Activated T-helper 9 cell treated with anti-CD3 and anti-CD28 coated beads, Interleukin-2, amount 50 U/mL, for 16 hours (primary cell): ENCODE measurements at places on chromosomes 4 and X.

DNA sequence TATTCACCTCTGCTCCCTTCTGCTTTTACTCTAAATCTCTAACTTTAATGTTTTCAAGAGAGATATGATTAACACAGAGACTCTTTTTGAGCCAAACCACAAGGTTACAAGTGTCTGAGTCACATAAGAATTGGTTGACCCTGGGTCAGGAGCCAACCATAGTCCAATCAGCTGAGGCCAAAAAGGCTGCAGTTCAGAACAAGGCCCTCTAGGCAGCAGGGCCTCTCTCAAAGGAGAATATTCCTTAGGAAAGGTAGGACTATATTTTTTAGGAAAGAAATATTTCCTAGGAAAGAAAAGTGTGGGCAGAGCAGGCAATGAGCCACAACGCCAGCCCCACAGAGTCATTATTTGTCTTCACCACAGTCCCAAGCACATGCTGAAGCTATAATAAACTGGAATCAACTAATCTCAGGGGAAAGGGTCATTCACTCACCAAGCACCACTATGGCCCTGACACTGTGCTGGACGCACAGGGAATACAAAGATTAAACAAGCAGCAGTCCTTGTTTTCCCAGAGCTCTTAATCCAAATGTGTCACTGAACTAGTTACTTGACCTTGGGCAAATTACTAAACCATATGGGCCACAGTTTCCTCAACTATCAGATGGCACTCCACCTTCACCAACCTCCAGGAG, 2.2 kb downstream of the ATP8A1 start:
- no peak for DNase-seq

GRCh38 chrX:47228550-47229270, 4.1 kb upstream of the USP11 start:
- no peak for DNase-seq

DNA sequence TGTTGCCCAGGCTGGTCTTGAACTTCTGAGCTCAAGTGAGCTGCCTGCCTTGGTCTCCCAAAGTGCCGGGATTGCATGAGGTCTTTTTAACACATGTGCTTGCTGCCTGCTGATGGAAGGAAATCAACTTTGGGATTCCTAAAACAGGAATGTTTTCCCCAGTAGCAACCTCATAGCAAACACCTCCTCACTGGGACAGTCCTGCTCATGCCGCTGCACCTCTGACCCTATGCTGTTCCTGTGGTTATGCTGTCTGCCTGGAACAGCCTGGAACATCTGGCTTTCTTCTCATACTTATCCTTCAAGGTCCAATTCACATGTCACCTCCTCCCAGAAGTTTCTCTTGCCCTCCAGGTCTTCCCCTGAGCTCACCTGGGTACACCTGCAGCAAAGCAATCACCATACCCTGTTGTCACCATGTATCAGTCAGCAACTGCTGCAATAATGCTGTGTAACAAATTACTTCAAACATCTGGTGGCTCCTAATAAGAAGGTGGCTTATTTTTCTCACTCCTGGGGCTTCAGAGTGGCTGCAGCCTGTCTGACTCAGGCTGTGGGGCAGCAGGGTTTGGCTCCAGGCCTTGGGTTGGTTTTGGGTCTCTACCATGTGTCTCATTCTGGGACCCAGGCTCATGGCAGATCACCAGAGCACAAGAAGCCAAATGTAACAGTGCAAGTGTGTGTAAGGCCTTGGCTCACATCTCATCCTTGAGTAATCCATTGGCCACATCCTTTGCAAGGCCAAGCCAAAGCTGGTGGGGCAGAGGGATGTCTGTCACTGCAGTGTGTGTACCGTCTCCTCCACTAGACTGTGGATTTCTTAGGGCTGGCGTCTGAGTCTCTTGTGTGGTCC, 59.4 kb upstream of the SORCS2 start:
- DNase-seq, result no peak

GRCh38 chr4:176775338-176775737, 17.4 kb downstream of the VEGFC start:
- no peak for DNase-seq

- DNase-seq, result no peak
These were observed 380.5 kb downstream of the SH2D1A start for GRCh38 chrX:124726881-124727280.

DNA sequence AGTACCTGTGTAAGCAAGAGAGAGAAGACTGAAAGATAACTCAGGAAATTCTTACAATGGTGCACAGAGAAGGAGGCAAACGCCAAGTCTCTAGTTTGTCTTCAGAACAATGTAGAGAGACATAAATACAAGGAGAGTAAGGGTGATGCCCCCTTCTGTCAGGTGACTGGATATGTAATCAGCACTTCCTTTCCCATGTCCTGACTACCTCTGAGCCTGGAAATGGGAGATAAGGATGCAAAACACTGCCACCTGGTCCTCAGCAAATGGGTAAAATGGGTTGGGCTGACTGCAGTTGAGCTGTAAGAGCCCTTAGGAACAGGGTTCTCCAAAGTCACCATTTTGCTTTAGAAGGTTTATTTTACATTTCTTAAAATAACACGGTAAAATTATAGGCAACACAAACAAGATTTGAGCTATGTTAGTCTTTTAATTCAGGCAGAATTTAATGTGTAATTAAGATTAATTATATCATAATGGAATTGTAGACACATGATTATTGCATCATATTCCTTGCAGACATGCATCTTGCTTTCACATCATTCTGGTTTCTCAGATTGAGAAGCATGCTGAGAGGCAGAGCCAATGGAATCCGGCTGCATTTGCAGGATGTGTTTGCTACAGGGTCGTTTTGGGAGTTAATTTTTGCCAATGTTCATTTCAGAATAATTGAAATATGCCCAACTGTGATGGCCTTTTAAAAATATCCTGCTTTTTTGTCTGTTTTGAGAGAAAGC, 37.2 kb upstream of the ARX start:
- DNase-seq, result no peak

DNA sequence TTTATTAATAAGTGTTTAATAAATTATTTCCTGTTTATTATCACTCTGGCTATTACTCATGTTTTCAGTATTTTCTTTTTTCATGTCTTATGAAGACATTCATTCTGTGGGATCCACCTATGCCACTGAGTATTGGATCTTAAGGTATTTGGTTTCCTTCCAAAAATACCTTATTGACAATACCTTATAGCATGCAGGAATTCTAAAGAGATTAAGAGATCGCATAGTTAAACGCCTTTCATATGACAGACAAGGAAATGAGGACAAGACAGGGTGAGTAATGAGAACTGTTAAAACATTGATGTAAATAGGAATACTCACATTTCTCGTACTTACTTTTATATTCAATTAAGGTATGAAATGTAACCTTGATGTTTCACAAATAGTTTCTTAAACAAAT, 38.2 kb upstream of the TMPRSS11B start:
- no peak for DNase-seq

- no peak for DNase-seq
These were observed 37.9 kb upstream of the TRPC3 start for GRCh38 chr4:121989715-121990114.

GRCh38 chr4:18440527-18441202, 419.1 kb upstream of the LCORL start:
- no peak for DNase-seq

- peak; percentile 94 for DNase-seq
These were observed at the start of gene NEIL3 for GRCh38 chr4:177309522-177310371. Gene NEIL3 (plus strand): TSS chr4:177309874. CDS start chr4:177309954, 80 bp downstream.

DNA sequence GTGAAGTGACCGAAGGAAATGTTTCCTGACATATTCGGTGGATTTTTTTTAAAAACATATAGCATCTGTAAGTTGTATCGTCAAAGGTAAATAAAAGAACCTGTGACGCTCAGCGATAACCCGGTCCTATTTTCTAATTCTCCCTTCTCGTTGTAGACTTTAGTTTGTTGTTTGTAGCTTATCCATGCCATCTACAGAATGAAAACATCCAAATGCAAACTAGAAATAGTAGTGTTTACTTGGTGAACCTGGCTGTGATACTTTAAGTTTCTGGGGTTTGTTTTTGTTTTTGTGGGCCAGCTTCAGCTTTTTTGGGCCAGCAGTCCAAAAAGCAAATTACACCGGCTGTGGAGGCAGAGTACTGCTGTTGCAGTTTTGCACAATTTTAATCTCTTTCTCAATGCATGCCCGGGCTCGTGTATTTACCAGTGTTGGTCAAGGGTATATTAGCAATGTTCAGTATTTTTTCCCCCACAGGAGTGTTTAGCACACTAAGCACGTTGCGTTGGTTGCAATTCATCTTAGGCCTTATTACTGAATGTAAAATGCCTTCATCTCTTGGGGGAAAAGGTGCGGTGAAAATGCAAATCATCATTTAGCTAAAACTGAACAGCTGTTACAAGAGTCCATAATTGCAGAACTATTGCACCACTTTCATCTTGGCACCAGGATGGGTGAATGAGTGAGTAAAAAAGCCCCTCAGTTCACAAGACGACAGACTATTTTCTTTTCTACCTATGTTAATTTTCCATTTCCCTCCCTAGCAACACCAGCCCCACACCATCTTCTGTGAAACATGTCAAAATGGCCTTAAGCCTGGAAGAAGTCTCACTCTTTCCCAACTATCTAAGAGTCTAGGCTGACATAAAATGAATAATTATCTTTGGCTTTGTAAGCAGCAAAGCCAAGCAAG, 1.7 kb upstream of the CNOT6L start:
- no peak for DNase-seq

DNA sequence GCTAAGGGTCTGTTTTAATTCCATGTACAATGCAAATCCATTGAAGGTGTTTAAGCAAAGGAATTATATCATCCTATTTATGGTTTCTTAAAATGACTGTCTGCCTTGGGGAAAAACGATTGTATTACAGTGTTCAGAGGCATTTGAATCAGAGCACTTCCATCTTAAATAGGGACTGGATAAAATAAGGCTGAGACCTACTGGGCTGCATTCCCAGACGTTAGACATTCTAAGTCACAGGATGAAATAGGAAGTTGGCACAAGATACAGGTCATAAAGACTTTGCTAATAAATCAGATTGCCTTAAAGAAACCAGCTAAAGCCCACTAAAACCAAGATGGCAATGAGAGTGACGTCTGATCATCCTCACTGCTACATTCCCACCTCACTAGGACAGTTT, 1167.2 kb upstream of the PABPC4L start:
- DNase-seq, result no peak

DNA sequence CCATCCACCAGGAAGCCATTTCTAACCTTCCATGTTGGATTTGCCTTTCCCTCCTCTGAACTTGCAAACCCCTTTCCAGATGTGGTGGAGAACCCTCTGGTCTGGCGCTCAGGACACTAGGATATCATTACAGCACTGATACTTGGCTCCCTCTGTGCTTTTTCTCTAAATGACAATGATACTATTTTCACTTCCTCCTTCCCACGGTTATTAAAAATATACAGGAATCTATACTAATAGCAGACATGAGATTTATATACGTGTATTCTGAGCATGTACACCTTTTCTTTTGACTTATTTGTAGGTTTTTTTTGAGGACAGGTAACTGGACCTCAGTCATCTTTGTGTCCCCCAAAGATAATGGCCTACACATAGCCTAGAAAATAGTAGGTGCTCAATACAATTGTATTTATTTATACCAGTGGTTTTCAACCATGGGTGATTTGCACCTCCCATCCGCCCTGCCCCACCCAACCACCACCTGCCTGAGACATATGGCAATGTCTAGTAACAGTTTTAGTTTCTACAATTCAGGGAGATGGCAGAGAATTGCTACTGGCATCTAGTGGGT, 60.4 kb upstream of the PLAC8 start:
- no peak for DNase-seq

- DNase-seq, result no peak
These were observed 103.3 kb upstream of the SLC4A4 start for GRCh38 chr4:71235311-71236201.

DNA sequence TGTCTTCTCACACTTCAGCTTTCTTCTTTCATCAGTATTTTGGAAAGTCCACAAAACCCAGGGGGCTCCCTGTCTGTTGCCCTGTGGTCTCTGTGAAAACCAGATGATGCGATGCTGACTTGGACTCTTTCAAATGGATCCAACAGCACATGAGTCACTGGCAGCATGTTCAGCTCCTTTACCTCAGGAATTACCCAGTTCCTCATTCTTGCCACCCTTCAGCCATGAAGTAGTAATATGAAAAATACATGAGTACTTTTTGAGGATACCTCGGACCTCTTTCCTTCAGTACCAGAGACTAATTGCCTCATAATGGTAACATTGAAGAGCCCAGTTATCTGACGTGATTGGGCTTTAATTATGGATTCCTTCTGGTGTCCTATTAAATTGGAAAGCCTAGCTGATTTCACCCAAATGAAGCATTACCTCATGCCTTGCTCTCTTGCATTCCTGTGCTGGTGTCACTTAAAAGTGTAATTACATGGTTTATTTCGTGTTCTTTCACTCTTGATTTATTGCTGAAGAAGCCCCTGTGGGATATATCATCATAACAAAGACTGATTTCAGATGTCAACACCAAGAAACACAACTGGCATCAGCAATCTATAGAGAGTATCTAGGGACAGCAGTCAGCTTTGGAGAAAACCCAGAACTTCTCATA, 63.4 kb downstream of the NFKB1 start:
- no peak for DNase-seq

GRCh38 chr4:1337376-1337831, 9.6 kb upstream of the UVSSA start:
- no peak for DNase-seq

DNA sequence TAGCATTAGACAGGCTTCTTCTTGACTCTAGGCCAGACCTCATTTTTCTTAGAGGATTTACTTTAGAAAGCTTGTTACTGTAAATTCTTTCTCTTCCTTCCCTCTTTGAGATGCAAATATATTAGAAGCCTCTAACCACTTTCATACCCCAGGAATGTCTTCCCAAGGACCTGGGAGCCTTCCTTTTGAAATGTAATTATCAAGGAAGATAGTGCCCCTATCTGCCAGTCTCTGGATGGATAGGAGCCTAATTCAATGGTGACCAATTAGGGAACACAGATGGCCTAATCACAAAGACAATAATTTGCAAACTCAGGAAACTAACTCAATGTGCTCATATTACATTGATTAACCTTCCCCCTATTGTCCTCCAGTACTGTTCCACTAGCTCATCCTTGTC, 145.6 kb upstream of the DCAF8L1 start:
- no peak for DNase-seq

DNA sequence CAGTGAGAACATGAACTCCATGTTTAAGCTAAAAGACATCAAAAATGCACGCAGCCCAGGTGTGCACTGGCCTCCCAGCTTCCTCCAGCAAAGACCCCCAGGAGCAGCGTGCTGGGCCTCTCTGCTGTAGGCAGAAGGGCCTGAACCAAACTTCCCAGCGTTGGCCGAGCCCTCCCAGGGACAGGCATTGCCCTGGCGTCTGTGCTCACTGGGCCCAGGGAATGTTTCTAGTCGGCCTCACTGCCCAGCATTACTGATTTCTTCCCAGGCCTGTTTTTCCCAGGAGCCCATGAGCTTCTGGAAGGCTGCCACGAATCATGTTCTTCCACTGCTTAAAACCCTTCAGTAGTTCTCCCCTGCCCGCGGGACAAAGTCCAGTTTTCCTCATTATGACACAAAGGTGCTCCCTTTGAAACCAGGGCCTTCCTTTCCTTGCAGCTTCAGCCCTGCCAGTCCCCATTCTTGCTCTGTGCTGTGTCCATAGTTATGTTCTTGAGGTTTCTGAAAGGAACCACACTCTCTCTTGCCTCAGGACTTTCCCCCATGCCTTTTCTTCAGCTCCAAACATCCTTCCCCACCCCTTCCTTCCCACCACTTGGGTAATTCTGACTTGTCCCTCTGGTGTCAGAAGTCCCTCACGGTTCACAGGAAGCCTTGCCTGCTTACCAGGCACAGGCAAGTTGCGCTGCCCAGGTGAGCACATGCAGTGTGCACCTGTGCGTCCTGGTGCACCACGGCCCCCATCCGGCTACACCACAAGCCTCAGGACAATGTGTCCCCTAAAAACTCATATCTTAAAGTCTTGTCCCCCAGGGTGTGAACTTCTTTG, 93.4 kb upstream of the ENPP6 start:
- no peak for DNase-seq

GRCh38 chr4:113145519-113146291, 96.3 kb downstream of the ANK2 start:
- no peak for DNase-seq
